ENCODE measurements at places on chromosomes 16 and 17.

GRCh38 chr17:76716146-76716838 is 5.5 kb upstream of the MXRA7 start:
- no peak for DNase-seq

DNA sequence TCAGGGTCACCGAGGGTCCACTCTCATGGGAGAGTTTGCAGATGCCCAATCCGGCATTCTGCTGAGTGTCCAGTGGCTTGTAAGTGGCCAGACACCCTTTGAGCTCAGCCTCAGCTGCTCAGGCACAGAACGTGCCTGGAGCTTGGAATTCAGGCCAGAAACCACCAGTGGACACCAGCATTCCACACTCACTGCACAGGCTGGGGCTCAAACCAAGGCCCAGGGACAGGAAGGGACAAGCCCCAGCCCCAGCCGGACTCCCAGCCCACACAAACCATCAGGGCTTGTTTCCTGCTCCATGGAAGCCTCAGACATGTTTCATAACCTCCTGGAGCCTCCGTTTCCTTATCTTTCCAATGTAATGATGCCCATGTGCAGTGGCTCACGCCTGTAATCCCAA is 5.0 kb upstream of the NPRL3 start:
- no peak for DNase-seq

- peak; percentile 45 for DNase-seq
These were observed 105.2 kb downstream of the CLEC16A start for GRCh38 chr16:11049396-11050059.

GRCh38 chr16:11042191-11042590 is 97.8 kb downstream of the CLEC16A start:
- DNase-seq = no peak

DNA sequence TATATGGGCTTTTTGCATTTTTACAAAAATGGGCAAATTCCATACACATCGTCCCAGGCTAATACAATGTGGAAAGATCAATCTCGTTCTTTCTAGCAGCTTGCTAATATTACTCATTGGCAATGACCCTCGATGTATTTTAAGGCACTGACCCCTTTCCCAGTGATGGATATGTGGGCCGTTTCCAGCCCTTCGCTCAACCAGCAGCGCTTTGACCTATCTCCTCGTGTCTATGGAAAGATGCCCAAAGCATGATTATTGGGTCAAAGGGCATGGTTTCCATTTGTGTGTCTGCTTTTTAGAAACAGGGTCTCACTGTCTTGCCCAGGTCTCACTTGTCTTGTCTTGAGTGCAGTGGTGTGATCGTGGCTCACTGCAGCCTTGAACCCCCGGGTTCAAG is 273.8 kb downstream of the MRTFB start:
- DNase-seq = no peak

DNA sequence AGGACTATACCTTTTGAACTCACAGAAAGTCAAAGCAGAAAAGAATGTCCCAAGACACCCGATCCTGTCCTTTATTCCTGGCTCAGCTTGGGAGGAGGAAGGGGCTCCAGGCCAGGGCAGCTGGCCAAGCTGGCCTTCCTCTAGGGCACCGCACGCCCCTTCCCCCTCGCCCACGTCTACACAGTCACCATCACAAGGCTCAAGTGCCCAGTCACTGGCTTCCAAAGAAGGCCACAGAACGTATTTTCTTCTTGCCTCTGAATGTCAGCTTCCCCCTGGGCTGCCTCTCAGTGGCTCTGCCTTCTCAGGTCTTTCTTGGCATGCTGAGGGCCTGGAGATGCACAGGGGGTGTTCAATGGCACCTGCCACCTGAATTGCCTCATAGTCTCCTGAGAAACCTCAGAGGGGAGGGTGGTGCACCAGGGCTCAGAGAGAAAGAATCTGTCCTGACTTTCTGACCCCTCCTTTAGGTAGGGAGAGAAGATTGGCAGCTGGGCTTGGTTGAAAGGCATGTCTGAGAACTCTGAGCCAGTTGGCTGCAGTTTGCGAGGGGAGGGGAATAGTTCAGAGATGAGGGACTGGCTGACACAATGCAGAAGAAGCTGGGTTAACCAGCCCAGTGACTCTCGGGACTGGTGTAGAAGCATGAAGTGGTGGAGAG is 2.1 kb downstream of the DHRS11 start:
- no peak for DNase-seq

DNA sequence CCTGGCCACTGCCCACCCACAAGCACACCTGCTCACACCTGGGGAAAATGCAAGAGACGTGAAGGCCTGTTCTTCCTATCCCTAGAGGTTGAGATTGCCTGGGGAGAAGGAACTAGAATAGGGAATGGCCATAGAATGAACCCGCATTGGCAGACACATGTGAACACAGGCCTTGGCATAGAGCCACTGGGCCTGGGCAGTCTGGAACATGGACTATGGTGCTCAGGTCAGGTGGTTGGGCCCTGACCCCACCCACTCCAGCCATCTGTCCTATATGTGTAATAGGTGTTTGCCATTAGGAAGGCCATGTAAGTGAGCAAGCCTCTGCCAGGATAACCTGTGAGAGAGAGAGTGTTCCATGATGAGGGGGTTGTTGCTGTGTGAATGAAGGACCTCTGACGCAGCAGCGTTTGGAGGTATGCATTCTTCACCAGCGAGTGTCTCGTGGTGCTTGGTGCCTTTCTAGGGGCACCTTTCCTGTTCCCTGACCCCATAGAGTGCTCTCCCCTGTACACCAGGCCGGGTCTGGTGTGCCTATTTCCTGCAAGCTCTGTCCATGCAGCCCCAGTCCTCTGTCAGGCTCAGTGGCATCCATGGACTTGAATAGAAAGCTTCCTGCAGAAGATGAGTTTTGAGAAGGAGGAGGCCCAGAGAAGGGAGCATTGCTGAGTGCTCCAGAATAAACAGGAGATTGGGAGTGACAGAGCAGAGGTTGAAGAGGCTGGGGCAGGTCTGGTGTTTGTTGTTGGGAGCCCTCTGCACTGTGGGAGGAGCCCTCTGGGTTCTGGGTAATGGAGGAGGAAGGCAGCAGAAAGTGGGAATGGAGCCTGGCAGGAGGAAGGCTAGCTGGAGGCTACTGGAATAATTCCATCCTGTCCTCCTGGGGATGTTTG is 15.6 kb downstream of the CTRL start:
- no peak for DNase-seq

DNA sequence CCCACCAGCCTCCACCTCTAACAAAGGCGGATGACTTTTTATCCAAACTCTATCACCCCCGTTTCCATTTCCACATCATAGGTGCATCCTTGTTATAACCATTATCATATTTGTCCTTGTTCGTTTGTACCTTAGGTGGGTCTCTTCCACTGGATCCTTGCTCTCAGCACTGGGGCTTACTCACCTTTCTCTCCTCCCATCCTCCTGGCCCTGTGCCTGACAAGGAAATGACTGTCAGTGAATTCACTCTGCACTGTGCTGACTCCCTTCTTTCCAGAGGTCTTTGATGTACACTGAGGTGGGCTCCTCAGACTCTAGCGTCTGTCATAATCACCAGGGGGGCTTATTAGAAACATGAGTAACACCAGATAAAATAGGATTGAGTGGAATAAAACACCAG is 3.1 kb downstream of the GSG1L2 start:
- DNase-seq = no peak

GRCh38 chr16:3819746-3820724 is 60.5 kb downstream of the CREBBP start:
- no peak for DNase-seq

DNA sequence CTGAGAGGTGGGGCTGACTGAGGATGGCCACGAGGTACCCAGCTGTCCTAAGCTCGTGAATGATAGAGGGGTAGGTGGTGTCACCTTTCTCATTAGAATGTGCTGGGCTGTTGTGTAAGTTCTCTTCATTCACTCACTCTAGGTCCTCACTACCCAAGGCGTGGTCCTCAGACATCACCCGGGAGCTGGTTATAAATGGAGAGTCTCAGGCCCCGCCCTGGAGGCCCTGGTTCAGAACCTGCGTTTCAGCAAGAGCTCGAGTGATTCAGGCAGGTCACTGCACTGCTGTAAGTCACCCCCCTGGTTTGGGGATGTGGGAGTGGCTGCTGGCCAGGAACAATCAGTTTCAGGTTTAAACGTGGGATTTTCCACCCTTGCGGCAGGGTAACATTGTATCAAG is 139.8 kb downstream of the FOXL1 start:
- DNase-seq = no peak

DNA sequence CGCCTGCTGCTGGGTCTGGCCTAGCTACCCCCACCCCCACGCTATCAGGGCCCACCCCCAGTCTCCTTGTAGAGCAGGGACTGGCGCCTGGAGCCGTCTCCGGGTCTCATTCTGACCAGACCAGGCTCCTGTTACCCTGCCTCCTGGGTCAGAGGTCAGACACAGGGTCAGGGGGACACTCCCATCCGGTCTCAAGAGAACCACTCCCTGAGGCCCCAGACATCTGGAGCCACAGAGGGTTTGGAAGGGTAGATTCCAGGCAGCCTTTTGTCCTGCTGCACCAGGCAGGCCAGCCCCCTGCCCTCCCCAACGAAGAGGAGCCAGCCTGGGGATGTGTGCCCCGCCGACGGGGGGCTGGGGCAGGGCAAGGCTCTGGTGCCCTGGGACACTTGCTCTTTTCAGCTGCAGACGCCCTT is 944 bp upstream of the WFIKKN1 start:
- DNase-seq = peak; percentile 91

DNA sequence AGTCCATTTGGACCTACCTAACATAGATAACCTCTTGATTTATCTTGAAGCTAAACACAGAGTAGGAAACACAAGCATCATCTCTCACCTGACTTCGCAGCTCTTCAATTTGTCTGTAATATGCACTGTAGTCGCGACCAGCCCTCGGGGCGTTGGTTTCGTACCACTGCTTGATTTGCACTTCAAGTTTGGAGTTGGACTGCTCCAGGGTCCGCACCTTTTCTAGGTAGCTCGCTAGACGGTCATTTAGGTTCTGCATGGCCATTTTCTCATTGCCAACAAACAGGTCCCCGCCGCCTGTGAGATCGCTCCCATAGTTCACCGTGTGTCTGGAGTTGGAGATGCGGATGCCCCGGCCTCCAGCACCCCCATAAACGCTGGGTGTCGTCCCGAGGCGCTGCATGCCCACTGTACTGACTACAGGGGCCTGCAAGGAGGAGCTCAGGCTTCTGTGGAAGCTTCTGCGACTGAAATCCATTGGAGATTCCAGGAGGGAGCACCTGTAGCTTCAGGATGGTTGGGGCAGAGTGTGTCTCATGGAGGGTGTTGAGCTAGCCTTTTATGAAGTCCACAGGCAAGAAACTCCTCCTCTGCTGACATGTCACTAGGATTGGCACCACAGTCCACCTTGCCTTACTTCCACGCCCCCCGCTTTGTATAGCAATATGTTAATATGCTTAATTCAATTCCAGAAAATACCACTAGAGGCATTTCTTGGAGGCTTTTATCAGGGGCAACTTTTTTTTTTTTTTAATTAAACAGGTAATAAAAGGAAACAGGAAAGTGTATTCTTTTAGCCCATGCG is at the start of gene KRT20:
KRT20 (minus strand) TSS at position 535 of the 805 bp plus-strand sequence; CDS start at position 478, 57 bp downstream.
- DNase-seq = no peak

DNA sequence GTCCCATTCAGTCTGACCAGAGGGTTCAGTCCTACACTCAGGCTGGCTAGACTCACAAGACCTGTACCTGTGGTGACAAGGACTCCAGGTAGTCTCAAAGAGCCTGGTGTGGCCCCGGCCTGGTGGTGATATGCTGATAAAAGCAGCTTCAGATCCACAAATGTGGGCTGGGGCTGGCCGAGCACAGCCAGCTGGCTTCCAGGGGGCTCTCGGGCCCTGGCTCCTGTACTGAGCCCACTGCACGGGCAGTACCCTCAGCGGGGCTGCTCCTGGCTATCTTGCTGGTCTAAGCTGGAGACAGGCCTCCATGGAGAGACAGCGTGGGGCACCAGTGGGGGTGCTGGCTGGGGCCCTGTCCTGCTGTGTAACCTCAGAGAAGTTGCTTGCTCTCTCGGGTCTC is 4.3 kb downstream of the SMIM5 start:
- DNase-seq = no peak

GRCh38 chr16:4365014-4365406 is 6.6 kb upstream of the VASN start:
- no peak for DNase-seq

DNA sequence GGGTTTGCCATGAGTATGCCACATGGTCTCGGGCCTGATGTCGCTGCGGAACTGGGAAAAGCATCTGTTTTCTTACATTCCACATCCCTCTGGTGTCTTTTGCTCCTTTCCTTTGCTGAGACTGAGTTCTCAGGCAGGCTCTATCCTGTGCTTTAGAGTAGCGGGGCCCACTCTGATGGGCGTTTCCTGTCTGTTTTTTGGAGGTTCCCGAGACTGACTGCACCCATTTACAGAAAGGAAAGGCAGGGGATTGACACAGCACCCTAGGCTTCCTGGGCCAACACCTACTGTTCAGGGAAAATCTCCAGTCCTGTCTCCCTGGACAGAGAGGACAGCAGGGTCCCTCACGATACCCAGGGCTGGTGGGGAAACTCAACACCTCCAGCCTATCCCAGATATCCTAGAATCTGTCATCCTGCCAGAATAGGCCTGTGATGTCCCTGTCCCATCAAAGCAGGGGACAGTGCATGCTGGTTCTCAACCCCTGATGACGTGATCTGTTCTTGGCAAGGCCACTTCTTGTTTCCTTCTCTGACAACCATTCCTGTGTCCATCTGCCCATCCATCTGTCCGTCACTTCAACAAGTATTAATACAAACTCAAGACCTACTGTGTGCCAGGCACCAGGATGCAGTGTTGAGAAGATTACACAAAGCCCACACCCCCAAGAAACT is 42.2 kb downstream of the ACTG1 start:
- no peak for DNase-seq

DNA sequence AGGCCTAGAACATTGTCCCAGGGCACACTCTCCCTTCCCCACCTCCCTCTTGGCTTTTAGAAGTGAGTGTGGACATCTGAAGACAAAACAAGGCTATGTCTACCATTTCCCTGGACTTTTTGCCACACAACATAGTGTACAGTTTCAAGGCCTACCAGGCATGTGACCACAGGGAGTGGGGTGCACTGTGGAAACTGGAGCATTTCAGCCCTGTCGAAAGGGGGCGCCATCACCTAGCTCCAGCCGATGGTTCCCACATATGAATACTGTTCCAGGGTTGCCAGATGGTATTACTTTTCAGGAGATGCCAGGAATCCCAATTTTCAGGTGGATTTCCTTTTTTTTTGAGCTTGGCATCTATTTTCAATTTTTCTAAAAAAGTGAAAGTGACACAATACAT is 140.7 kb downstream of the KATNIP start:
- DNase-seq = peak; percentile 47

GRCh38 chr17:74159226-74159840 is 44.1 kb upstream of the RPL38 start:
- DNase-seq = no peak

DNA sequence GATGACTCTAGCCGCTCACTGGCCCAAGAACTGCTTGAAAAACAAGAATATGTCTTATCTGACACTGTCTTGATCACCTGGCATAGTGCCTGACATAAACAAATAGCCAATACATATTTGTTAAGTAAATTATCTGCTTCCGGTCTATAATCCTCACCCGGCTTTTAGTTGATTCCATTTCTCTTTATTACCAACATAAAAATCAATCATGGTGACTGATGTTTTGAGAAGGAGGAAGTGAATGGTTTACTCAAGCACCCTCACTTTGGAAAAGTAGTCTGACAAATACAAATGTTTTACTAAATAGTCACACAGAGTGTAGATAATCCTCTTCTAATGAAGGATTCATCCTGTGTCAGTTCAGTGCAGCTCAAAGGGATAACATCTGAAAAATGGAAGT is 47.0 kb downstream of the SKAP1 start:
- no peak for DNase-seq
